Activated CD8-positive, alpha-beta T cell treated with anti-CD3 and anti-CD28 coated beads for 36 hours (primary cell): ENCODE measurements at places on chromosomes 5 and 9.

DNA sequence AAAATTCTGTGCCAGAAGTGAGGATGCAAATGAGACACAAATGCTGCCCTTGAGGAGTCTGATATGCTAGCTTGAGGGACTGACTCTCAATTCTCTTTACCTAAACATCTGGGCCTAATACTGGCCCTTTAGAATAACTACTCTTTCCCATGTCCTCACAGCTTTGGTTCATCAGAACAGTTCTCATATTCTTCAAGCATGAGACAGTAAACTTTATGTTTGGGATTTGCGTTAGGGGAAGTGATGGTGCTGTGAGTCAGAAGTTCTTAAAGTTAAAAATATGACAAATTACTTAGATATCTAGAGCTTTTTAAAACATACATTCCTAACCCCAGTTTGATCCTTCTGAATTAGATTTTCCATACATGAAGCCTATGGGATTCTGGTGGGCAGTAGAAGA lies 665.0 kb upstream of the RGMB start:
- no peak for DNase-seq

- no peak for DNase-seq
These were observed 7.5 kb downstream of the RPS14 start for GRCh38 chr5:150441813-150442698.

GRCh38 chr5:80487444-80487828 lies 464 bp upstream of the FAM151B start:
- no peak for DNase-seq

DNA sequence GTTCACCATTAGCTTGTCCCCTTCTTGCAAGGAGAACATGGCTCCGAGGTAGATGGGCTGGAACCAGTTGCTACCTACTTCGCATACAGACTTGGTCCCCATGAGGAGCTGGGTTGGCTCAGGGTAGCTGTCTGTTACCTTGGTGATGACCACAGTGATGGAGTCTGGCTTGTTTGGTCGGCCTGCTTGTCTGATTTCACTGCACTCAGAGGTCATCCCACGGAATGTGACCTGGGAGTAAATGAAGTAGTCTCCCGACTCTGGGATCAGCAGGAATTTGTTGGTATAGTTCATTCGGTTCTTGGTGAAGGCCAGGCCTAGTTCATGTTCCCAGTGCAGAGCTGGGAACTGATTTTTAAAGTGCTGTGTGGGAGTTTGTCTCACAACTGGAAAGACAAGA lies 15.3 kb downstream of the TNFSF15 start:
- DNase-seq = no peak

- no peak for DNase-seq
These were observed 51.4 kb upstream of the DAB2 start for GRCh38 chr5:39475881-39476842.

GRCh38 chr9:99052815-99053715 lies 51.8 kb upstream of the TGFBR1 start:
- peak; percentile 33 for DNase-seq

DNA sequence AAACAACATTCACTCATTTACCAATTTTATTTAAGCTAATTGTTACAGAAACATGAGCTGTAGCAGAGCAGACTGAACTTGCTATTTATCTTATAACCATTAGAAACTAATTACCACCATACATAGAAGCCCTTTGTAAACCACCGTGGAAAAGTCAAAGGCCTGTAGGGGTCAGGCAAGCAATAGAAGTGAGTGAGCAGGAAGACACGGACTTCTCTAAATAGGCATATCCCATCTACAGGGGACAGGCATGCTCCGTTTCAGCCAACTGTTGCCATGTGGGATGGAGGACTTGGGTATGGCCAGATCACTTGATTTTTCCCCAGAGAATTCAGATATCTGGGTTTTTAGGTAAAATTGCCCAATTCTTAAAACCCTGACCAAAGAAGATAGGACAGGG lies 44.8 kb downstream of the PRRC1 start:
- no peak for DNase-seq

DNA sequence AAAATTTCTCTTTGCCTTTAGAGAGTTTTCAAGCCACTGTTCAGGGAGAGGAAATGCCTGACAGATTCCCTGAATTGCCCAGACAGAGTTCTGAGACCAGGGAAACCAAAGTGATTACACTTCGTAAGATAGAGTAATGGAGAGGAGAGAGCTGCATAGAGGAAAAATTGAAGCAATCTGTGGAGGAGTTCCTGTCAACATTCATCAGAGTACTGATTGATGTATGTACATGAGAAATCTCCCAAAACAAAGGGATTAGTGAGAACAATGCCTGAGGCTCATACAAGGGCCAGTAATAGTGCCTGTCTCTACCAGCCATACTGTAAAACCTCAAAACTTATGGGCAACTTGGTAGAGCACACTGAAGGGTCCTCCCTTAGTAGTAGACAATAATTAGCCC lies 79.0 kb upstream of the TRIM32 start:
- DNase-seq = no peak

GRCh38 chr9:109360771-109361170 lies 39.9 kb upstream of the EPB41L4B start:
- no peak for DNase-seq

DNA sequence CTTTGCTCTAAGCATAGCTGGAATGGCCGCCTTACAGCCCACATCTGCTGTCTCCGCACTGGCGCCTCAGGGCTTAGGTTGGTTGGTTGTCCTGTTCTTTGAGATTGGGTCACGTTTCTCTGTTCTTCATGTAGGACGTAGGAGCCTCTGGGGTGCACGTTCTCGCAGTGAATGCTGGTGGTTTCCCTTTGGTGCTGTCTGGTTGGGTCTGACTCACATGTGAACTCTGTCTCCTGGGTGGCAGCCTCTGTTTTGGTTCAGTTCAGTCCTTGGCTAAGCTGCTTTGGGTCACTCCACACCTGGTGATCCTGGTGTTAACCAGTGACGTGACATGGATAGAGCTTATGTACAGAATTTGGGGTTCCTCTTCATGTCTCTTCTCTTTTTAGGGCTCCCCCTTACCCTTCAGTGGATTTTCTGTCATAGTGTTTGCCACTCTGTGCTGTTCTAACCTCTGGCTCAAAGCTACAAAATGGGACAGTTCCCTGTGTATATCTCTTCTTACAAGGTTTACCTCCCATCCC lies 12.6 kb upstream of the LPCAT1 start:
- peak; percentile 88 for DNase-seq

- no peak for DNase-seq
These were observed 2.6 kb upstream of the GTF3C5 start for GRCh38 chr9:133028221-133028620.

DNA sequence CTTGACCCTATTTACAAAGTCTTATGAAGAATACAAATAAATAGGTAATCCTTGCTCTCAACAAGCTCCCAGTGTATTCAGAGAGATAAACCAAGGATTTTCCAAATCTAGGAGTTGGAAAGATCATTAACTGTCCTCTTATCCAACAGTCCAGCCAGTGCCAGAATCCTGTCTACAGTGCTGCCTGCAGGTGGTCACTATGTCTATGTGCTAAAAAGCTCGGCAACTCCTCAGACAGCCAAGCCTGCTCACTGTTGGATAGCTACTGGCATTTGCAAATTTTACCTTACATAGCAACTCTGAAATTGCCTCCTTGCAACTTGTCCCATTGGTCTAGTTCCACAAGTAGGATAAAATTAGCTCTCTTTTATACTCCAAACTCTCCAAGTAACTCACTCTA lies 187.4 kb downstream of the DCP2 start:
- DNase-seq = no peak

DNA sequence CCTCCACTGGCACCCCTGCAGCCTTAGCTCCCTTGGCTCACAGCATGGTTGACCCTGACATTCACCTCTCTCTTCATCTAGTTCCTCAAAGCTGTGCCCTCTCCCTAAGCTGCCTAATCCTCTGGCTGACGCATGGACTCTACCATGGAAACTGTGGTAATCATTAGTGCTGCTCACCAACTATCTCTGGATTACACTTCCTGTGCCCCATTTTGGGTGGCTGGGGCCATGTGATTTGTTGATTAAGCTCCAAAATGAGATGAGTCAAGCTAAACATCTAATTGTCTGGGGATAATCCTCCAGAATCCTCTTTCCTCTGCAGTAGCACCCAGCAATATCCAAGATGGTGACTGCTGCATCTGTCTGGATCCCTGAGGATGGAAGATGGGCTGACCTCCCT lies 264.4 kb downstream of the SH3GL2 start:
- no peak for DNase-seq

- no peak for DNase-seq
These were observed 38.8 kb upstream of the COL5A1 start for GRCh38 chr9:134602547-134603362.

DNA sequence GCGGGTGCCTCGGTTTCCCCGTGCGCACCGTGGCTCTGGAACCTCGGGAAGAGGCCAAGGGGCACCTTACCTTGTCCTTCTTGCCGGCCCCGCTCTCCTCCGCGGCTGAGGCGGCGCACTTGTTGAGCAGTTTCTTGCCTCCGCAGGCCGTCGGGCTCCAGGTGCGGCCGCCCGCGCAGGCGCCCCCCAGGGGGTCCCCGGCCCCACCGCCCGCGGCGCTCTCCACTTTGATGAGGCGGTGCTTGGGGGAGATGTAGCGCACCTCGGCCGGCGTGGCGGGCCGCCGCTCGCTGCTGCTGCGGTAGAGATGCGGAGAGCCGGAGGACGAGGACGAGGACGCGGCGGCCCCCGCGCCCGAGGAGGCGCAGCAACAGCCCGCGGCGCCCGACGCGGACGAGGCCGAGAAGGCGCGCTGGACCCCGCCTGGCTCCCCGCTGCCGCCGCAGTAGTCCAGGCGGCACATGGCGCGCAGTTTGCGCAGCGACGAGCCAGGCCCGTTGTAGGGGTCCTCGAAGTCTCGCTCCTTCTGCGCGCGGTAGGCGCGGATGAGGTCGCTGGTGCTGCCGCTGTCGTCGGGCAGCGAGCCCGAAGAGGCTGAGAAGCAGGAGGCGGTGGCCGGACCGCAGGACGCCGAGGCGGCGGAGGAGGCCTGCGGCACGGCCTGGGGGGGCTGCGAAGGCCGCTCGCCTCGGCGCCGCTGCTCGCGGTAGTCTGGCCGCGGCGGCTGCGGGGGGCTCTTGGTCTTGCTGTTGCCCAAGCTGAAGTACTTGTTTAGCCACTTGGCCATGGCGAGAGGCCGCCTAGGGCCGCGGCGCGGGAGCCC lies 957 bp downstream of the SHB start:
- DNase-seq = peak; percentile 27

- DNase-seq = no peak
These were observed 134.7 kb downstream of the SEMA5A start for GRCh38 chr5:9411142-9411541.

DNA sequence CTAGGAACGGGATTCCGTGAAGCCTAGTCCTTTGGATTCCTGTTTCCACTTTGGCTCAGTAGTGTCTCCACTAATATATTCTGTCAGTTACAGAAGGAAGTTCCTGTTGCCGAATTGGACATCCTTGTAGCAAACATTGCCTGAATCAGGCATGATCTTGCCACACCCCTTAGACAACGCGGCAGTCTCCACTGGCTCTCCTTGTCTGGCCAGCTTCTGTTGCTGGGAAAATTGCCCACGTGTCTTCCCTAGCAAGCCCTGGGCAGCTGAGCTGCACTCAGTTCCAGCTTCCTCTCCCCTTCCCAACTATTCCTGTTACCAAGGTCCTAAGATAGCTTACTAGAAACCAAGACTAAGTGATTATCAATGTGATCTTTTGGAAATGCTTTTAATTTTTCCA lies 316.6 kb upstream of the RIOK2 start:
- DNase-seq = no peak

GRCh38 chr5:170590566-170590965 lies 86.7 kb downstream of the KCNIP1 start:
- DNase-seq = no peak

GRCh38 chr9:131161585-131161984 lies 36.2 kb downstream of the NUP214 start:
- DNase-seq = no peak

DNA sequence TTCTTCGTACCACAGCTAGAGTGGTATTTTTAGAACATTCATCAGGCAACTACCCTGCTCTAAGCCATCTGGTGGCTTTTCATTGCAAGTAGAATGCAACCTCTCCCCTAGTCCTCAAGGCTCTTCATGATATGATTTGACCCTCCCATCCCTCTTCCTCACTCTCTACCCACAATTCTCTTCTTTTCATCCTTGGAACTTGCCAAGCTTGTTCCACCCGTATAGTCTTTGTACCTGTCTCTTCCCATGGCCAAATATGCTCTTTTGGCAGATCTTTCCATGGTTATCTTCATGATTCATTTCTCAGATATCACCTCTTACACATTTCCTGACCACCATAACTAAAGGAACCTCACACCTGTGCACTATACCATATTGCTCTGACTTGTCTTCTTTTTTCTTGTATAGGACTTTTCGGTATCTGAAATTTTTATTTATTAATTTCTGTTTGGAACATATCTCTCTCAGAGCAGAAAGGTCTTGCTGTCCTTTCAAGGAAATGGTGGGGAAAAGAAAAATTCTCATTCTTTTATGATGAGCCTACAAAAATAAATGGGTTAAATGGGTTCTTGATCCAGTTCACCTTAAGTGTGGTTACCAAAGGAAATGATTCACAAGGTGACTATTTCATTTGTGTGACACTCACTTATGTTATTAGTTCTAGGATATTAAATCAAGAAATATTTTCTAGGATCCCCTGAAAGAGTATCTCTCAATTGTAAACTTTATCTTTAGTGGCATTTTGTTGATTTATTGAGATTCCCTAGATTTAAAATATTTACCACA lies 3.7 kb upstream of the CD274 start:
- DNase-seq = no peak

DNA sequence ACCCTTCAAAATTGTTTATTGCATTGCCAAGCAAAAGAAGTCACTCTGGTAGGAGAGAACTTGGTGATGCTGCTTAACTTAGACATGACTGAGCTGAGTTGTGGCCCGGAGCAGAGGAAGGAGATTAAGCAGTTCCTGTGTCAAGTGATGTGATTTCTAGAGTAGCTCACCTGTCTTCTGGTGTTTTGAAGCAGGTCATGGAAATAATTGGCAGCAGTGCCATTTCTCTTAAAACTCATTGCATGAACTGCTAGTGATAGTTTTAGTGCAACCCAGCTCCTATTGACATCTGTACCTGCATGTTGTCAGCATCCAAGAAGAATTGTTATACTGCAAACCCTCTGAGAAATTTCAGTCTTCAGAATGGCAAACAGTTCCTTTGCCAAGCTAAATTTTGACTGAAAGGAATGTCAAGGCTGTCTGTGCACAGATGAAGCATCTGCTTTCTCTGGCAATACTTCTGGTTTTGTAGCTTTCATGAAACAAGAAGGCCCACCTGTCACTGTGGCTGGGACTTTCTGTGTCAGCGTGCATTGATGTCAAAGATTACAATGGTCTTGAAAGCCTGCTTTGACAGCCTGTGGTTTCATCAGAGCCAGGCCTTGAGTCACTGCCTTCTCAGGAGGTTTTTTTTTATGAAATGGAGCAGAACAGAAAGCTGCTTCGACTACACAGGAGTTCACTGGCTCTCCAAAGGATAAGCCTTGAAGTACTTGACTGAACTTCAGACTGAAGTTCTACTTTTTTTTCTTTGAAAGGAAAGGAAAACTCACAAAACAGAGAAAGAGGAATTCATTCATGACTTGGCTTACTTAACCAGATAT lies 90.6 kb downstream of the RALGPS1 start:
- DNase-seq = peak; percentile 90

GRCh38 chr5:144598451-144599068 lies 427.9 kb downstream of the KCTD16 start:
- no peak for DNase-seq

GRCh38 chr5:1959231-1959630 lies 76.5 kb upstream of the IRX4 start:
- DNase-seq = no peak
